ENCODE measurements at places on chromosomes 6 and 20.

- DNase-seq, result no peak
These were observed 233.4 kb downstream of the NFATC2 start for GRCh38 chr20:51309128-51309527.

DNA sequence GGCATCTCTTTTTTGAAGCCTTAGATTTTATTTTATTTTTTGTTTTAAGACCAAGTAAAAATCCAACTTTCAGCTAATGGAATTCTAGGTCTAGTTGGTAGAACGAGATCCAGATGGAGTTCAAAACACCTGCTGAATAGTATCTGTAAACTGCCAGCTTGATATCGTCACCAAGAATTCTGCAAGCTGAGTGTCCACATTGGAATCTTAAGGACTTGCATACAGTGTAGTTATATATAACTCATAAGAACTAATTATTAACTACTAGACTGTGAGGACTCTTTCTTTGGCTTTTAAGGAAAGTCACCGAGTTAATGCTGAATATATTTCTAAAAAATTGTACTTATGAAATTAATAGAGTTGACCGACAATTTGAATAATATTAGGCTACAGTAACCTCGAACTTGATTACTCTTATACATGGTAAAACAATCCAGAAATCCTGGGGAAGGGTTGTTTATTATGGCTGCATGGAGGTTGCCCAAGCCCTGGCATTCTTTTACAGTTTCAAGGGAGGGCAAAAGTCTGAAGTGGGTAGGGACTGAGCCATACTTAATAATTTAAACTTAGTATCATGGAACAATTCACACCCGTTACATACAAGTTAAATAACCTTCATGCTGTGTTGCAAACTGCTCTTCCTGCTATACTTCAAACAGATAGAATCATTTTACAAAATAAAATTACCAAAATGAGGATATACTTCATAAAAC, 553.9 kb downstream of the PTPRT start:
- no peak for DNase-seq

DNA sequence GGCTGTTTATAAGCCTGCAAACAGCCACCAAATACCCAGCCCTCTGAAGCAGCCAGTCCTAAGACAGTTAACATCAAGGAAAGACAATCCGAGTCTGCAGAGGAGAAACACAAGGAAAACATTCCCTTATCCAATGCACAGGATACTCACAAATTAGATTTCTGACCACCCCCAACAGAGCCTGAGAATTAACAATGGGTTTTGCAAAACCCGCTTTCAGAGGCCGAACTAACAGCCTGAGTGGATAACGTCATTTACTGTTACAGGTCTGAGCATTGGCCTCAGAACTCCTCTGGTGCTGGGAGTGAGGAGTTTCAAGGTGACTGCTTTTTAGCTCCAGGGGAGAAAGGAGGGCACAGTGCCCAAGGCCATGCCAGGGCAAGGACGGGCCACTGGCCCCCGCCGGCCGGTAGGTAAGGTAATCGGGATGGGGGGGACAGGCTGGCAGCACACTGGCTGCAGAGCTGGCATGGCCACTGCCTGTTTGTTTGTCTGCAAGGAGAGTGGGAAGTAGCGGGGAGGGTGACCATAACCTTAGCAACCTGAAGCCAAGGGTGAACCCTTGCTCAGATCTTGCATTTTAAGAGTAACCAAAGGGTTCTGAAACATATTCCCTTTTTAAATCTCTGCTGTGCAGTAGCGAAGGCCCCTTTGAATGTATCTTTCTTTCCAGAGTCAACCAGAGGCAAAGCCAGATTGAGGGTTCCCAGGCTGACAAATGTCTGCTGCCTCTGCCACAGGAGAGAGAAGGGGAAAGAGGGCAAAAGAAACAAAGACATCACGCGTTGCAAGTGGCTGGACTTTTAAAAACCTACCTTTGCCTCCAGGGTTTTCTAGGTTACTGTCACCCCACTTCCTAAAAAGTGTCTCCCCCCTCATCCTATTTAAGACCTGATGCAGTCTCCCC, 3.9 kb downstream of the ZMYND8 start:
- DNase-seq, result no peak

GRCh38 chr6:14944593-14944992, 301.3 kb upstream of the JARID2 start:
- DNase-seq, result no peak

GRCh38 chr20:51484141-51484815, 58.2 kb downstream of the NFATC2 start:
- DNase-seq, result no peak

DNA sequence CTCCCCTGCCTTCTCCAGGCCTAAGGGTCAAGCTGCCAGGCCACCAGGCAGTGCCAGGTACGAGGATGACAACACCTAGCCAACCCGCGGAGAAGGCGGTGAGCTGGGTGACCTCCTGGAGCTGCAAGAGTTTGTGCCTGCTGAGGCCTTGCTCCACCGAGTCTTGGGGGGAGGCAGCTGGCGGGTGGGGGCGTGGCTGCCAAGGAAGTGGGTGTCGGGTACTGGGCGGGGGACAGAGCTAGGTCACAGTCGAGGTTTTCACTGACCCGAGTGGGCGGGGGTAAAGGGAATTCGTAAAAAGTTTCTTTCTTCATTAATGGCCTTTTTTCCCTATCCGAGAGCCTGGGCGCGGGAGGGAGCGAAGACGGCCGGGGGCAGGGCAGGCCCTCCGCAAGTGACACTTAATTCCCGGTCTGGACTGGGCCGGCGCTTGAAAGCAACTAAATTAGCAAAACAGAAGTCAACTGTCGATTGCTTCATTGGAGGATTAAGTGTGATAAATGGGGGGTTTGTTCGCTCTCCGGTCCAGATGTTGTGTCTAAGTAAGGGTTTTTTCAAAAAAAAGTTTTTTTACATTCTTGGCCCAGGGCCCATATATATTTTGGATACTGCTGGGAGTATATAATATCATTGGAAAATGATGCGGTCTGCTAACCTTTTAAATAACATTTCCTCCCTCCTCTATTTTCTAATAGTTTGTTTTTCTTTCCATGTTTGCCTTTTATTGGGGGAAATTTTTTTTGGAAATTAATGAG, 43.1 kb upstream of the FOXP4 start:
- no peak for DNase-seq

DNA sequence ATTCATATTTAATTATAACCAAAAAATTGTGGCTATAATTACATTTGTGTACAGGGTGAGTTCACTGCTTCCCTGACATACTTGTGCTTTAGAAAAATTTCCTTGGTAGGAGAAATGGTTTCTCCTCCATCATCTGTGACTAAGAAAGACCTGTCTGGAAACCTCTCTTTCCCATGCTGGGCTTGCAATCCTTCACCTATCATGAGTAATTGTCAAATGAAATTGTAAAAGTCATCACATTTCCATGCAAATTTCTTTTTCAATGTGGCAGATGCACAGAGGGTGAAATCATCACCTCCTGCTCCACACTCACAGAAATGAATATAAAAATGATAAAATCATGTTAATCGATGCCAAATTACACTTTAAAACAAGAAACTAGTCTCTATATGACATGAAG, 1.5 kb upstream of the SIRPB1 start:
- no peak for DNase-seq

DNA sequence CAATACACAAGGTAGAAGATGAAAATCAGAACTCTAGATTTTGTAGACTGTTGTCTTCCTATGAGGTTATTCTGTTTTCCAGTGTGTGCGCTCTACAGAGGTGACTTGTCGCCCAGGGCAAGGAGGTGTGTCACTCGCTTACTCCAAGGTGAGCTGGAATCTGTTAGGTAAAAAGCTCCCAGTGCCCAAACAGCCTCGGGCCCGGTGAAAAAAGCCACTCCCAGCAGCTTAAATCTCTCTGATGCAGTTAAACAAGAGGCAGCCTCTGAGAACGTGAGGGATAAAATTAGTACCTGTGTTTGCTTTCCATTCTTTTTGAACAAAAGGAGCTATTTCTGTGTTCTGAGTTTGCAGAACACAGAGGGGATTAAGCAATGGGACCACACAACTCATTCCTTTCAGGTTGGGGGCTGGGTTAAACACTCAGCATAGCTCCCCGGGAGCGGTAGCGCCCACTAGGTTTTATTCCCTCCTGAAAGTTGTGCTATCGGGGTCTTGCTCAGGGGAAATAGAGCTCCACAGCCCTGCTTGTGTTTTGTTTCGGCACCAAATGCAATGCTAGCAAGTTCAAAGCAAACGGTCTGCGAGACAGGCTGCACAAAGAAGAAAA, 181.2 kb downstream of the FOXA2 start:
- no peak for DNase-seq

- no peak for DNase-seq
These were observed 329.7 kb downstream of the BTBD9 start for GRCh38 chr6:38310061-38310460.

- DNase-seq, result no peak
These were observed 173.4 kb downstream of the KIF16B start for GRCh38 chr20:16399801-16400200.

DNA sequence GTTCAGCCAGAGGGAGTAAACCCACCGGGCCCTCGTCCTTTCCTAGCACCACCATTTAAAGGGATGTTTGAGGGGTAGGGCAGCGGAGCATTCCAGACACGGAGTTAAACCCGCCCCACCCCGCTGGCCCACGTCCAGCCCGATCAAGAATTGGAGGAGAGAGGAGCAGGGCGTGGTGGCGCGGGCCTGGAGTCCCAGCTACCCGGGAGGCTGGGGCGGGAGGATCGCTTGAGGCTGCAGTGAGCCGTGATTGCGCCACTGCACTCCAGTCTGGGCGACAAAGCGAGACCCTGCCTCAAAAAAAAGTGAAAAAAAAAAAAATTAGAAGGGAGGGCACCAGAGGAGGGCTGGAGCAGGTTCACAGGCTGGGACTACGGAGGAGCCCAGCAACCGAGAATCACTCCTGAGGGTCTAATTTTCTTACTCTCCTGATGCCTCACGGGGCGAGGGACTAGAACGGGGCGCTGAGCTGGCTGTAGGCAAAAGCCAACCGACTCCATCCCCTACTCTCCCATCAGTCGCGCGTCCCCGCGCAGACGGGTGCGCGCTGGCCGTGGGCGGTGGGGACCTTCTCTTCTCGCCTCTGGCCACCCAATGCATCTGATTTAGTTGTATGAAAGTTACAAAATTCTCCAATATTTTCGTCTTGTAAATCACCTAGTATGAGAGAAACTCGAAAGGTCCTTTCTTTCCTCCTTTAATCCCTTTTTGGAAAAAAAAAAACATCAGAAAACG, 6.1 kb upstream of the HSPA1B start:
- DNase-seq, result no peak

DNA sequence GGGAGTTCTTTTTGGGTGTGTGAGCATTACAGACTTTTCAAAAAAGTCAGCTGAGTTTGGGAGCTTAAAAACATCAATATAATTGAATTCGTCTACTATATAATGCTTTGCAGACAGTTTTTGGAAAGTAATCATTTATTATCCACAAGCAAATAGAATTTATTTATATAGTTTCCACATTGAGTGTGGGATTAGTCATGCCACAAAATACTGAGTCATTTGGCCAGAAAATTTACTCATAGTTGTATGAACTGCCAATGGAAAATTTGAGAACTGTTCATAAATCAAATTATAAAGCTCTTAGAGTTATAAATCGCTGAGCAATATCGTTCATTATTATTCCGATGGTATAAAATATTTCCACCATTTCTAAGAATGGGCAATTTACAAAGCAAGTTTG, 5.0 kb downstream of the BEND6 start:
- no peak for DNase-seq

DNA sequence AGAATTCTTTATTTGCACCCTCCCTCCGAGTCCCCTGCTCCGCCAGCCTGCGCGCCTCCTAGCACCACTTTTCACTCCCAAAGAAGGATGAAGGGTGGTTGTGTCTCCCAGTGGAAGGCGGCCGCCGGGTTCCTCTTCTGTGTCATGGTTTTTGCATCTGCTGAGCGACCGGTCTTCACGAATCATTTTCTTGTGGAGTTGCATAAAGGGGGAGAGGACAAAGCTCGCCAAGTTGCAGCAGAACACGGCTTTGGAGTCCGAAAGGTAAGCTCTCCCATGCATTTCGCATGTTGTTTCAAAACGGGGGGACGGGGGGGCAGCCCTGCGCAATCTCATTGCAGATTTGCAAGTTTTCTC, 357 bp downstream of the PCSK2 start:
- DNase-seq, result no peak

DNA sequence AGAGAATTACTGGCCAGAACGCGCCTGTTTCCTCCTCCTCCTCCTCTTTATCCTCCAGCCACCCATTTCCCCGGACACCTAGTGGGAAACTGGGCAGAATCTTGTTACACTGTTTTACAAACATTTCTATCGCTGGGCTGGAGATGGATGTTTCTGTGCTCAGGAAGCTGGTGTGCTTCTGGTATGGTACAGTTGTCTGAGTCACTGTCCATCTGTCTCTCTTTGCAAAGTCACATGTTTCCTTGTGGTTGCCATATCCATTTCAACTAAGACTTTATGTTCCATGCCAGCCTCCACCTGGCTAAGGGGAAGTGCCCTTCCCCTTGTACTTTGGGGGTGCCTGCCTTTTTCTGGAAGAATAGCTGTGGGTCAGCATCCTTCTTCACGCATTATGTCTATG, 52.9 kb upstream of the SLC22A16 start:
- DNase-seq, result no peak

GRCh38 chr6:41730531-41731436, 4.6 kb downstream of the TFEB start:
- no peak for DNase-seq

DNA sequence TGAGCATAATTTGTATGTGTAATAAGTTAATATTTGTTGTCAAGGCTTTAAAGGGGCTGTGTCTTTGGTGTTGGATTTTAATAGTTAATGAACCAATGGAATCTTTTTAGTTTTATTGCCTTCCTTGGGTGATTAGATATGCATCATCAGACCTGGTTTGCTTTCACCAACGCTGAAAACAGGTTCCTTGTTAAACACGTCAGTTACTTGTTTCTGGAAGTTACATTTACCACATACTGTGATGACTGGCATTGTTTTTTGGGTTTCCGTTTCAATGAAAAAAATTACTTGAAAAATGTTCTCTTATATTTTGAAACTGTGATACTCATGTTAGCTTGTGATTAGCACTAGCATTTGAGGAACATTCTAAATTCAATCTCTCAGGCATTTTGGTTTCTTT, 58.6 kb upstream of the RNF144B start:
- DNase-seq, result no peak

GRCh38 chr6:168909288-168909687, 344.4 kb downstream of the THBS2 start:
- DNase-seq, result no peak

DNA sequence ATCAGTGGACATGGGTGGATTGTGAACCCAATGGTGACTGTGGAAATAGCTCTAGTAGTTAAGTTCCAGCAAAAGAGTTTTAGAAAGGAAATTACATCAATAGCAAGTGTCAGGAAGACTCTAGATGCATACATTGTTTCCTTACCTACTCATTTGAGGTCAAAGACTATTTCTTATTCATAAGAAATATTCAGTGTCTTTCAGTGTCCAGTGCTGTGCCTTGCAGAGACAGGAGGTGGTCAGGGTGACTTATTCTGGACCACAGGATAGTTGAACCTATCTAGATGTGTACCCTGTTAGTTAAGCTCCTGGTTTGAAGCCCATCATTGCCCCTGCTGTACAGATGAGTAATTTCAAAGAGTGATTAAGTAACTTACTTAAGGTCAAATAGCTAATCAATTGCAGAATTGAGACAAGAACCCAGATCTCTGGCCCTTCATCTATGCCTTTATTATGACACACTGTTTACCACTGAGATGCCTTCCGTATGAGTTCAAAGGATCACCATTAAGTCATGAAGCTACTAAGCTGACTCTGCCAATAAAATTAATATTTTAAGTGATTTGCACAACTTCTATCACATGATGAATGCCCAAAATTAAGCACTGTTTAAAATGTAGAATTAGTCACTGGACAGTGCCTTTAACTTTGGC, 136.1 kb downstream of the PDSS2 start:
- no peak for DNase-seq

GRCh38 chr6:122484760-122485159, 13.2 kb upstream of the SERINC1 start:
- DNase-seq, result no peak

GRCh38 chr20:63124092-63124781, 91.7 kb downstream of the YTHDF1 start:
- no peak for DNase-seq

All from forelimb muscle (tissue), 1 donor.